ENCODE measurements at places on chromosomes 4 and X. TPM values are rescaled to one million over a fixed set of nuclear protein-coding genes. Genes with fewer than 3 reads are reported as not detected.

LDOC1 gene
- 199 TPM for polyA plus RNA-seq

MSANTD1 gene
- polyA plus RNA-seq: 0.51 TPM

MSMO1 gene
- polyA plus RNA-seq: 32.6 TPM

ABLIM2 gene
- polyA plus RNA-seq: 33.5 TPM

RAPGEF2 gene
- 14.9 TPM for polyA plus RNA-seq

Measured in brain (organoid and tissue), 16 donors.